Ascending aorta (tissue), 2 donors: ENCODE measurements at places on chromosomes 2 and 18. TPM values are rescaled to one million over a fixed set of nuclear protein-coding genes. Genes with fewer than 3 reads are reported as not detected.

- no peak for DNase-seq
- H3K4me3 ChIP-seq, result no peak overlapping the region
- H3K27me3 ChIP-seq, result no peaks in the 10 kb centered on the region
- no peaks in the 10 kb centered on the region for H3K4me1 ChIP-seq
These were observed 22.2 kb downstream of the TANC1 start for GRCh38 chr2:158990397-158991214.

DNA sequence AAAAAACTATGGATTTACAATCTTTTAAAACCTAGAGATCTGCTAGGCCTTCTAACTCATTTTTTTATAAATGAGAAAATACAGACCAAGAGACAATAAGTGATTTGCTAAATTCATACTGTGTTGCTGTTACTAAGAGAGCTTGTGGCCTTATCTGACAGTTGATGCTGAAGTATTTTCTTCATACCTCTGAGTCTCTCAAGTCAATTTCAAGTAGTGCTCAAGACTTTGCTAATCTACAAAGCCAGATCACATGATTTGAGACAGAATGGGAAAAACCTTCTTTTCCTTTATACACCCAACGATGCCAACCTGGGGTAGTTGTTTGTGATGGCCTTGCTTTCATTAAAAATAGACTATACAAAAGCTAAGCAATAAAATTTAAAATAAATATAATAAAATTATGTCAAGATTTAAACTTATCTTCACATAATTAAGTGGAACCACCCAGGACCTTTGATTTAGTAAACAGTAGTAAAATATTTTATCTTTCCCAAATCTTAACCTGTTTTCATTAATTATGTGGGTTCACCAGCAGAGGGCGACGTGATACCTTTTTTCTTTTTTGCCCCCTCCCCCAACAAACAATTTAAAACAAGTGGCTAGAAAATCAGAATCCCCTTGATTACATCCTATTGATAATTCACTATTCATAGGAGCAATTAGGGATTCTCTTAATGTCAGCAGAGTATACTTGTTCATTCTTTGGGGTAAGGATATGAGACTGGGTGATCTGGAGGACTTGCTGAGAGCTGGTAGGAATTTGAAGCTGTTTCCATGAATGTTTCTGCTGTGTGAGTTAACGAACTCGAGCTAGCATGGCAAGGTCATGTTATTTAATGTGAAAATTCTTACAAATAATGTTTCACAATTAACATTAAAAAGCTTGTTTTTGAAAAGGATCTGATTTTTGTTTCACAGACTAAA lies 49.6 kb upstream of the SLC5A7 start:
- no peak for DNase-seq
- no peaks in the 10 kb centered on the region for H3K27me3 ChIP-seq
- no peaks in the 10 kb centered on the region for H3K36me3 ChIP-seq
- H3K27ac ChIP-seq, result no peak overlapping the region
- H3K4me1 ChIP-seq, result no peaks in the 10 kb centered on the region

DNA sequence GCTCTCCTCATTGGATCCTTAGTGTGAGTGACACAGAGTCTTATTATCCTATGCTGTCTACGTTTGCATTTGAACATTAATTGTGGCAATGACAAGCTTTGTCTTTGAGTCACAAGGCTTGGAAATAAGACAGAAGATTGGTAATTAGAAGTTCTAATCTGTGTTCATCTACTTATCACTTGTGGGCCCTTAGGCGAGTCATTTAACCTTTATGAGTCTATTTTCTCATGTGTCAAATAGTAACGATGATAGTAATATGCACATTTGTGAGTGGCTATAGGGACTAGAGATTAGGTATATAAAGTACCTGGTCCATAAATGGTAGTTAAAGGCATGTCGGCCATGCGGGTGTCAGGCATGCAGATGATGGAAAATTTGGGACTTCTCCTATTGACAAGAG lies 105.6 kb upstream of the NABP1 start:
- peaks cover 3% of the 10 kb centered on the region for H3K4me1 ChIP-seq
- H3K27me3 ChIP-seq, result no peaks in the 10 kb centered on the region
- DNase-seq, result no peak
- no peaks in the 10 kb centered on the region for H3K36me3 ChIP-seq

GRCh38 chr2:241009601-241010530 lies 11.4 kb downstream of the SNED1 start:
- peak overlapping the region; percentile 51 for H3K4me3 ChIP-seq
- no peaks in the 10 kb centered on the region for H3K27me3 ChIP-seq
- peak overlapping the region; percentile 76 for H3K27ac ChIP-seq
- H3K4me1 ChIP-seq, result peaks cover 4% of the 10 kb centered on the region
- DNase-seq, result peak; percentile 72
- peaks cover 3% of the 10 kb centered on the region for H3K36me3 ChIP-seq

GRCh38 chr18:39341129-39341528 lies 1775.5 kb upstream of the CELF4 start:
- no peak overlapping the region for H3K4me3 ChIP-seq
- no peak for DNase-seq
- H3K27me3 ChIP-seq, result no peaks in the 10 kb centered on the region
- no peak overlapping the region for H3K27ac ChIP-seq
- H3K36me3 ChIP-seq, result no peaks in the 10 kb centered on the region

DNA sequence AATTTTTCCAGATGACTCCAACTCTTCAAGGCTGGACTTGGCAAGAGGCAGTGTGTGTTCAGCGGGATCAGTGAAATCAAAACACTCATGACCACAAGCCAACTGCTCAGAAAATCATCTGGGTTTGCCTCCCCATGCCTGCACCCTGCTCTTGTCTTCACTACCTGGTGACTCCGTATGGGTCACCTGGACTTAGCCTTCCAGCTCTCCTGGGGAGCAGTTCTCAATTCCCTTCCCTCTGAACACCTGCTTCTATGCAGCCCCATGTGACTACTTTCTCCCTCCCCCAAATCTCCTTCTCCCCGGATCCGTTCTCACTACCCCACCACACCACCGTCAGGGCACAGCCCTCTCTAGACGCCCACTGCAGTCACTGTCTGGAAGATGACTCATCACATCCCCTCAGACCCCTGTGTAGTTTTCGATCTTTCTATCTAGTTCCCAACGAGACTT lies 130.2 kb upstream of the ID2 start:
- H3K27ac ChIP-seq, result no peak overlapping the region
- no peaks in the 10 kb centered on the region for H3K4me1 ChIP-seq
- no peak for DNase-seq
- H3K27me3 ChIP-seq, result no peaks in the 10 kb centered on the region

GRCh38 chr2:206700156-206700555 lies 18.0 kb downstream of the DYTN start:
- H3K27me3 ChIP-seq, result no peaks in the 10 kb centered on the region
- no peak overlapping the region for H3K27ac ChIP-seq
- H3K4me1 ChIP-seq, result no peaks in the 10 kb centered on the region
- DNase-seq, result no peak
- no peaks in the 10 kb centered on the region for H3K36me3 ChIP-seq

DNA sequence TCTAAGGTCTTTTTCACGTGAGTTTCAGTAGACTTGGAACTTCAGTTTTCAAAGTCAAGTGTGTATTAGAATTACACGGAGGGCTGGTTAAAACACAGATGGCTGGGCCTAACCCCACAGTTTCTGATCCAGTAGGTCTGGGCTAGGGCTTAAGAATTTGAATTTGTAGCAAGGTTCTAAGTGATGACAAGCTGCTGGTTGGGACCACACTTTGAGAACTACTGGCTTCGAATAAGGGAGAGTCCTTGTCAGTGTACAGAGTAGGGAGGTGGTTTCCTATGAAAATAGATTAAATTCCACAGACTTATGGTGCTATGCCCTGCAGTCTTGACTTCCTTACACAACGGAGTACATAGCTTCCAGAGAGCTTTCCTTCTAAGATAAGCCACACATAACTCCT lies 4.5 kb downstream of the RHOB start:
- no peaks in the 10 kb centered on the region for H3K27me3 ChIP-seq
- H3K27ac ChIP-seq, result peak overlapping the region; percentile 96
- H3K4me1 ChIP-seq, result no peaks in the 10 kb centered on the region
- H3K36me3 ChIP-seq, result peaks cover 32% of the 10 kb centered on the region

DNA sequence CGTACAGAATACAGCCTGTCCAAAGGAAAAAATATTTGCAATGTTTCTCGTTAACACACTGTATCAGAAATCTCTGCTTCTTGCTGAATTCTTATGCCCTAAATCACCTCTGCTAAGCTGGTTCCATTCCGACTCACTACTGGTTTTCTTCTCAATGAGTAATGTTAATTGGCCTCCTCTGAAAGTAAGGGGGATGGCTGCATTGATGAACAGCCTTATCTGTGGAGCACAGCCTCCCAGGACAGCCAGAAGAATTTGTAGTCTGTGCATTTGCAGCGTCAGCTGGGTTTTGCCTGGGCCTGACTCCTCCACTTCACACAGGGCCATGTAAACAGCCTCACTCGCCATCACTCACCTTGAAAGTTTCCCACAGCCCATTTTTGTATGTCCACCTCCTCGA lies 127.7 kb downstream of the RNF152 start:
- no peak overlapping the region for H3K4me3 ChIP-seq
- peak overlapping the region; percentile 14 for H3K27ac ChIP-seq
- H3K36me3 ChIP-seq, result no peaks in the 10 kb centered on the region
- H3K27me3 ChIP-seq, result no peaks in the 10 kb centered on the region
- H3K4me1 ChIP-seq, result no peaks in the 10 kb centered on the region

GRCh38 chr2:181152226-181152625 lies 171.8 kb downstream of the UBE2E3 start:
- no peaks in the 10 kb centered on the region for H3K27me3 ChIP-seq
- H3K27ac ChIP-seq, result no peak overlapping the region
- DNase-seq, result no peak

- no peaks in the 10 kb centered on the region for H3K36me3 ChIP-seq
- H3K4me1 ChIP-seq, result peaks cover 12% of the 10 kb centered on the region
- no peak overlapping the region for H3K4me3 ChIP-seq
- DNase-seq, result peak; percentile 82
- H3K27me3 ChIP-seq, result no peaks in the 10 kb centered on the region
- H3K27ac ChIP-seq, result peak overlapping the region; percentile 57
These were observed 24.6 kb downstream of the NRP2 start for GRCh38 chr2:205706769-205707381.

PLA2R1 gene
- total RNA-seq, result 9.3 TPM

CXCR1 gene
- not detected for total RNA-seq

SERPINB10 gene
- not detected for total RNA-seq

PRADC1 gene
- total RNA-seq, result 77.0 TPM

FAM228A gene
- not detected for total RNA-seq

LINC00305 gene
- total RNA-seq, result not detected

NLRC4 gene
- 2.3 TPM for total RNA-seq

ZNF396 gene
- 0.21 TPM for total RNA-seq
